ENCODE measurements at places on chromosomes 6 and 20.
A peak's percentile ranks its signal among the peaks of the same experiment; 100 is the strongest.

- DNase-seq, result no peak
Observed at GRCh38 chr6:137926207-137926731, 59.2 kb downstream of the TNFAIP3 start.

- DNase-seq, result no peak
Observed at GRCh38 chr6:35970181-35970580, 49.3 kb upstream of the SRPK1 start.

- no peak for DNase-seq
Observed at GRCh38 chr20:15256676-15257568, 919.5 kb upstream of the FLRT3 start.

GRCh38 chr20:4896971-4897497 lies 104.3 kb downstream of the SLC23A2 start:
- DNase-seq, result peak; percentile 21

- peak; percentile 66 for DNase-seq
Observed at GRCh38 chr6:33696548-33697518, 14.7 kb downstream of the UQCC2 start.

GRCh38 chr6:139003751-139004150 lies 15.7 kb upstream of the REPS1 start:
- no peak for DNase-seq

- DNase-seq, result no peak
Observed at GRCh38 chr20:13817342-13817741, 32.5 kb downstream of the NDUFAF5 start.

GRCh38 chr20:4227085-4227821 lies 211.9 kb upstream of the RNF24 start:
- no peak for DNase-seq

DNA sequence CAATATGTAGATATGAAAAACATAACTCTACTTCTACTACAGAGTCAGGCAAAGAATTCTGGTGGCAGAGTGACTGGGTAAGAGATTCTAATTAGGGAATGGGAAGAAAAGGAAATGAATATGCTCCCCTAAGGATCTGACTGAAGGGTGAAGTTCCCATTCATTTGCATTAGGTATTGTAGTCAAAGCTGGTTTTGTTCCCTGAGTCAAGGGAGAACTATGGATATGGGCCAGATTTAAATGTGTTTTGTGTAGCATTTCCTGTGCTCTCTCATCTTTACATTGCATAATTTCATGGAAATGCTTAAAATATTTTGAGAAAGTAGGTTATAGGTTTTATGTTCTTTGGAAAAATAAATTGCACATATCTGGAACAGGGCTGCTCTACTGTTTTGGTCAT lies 299.7 kb downstream of the BTBD3 start:
- DNase-seq, result no peak

DNA sequence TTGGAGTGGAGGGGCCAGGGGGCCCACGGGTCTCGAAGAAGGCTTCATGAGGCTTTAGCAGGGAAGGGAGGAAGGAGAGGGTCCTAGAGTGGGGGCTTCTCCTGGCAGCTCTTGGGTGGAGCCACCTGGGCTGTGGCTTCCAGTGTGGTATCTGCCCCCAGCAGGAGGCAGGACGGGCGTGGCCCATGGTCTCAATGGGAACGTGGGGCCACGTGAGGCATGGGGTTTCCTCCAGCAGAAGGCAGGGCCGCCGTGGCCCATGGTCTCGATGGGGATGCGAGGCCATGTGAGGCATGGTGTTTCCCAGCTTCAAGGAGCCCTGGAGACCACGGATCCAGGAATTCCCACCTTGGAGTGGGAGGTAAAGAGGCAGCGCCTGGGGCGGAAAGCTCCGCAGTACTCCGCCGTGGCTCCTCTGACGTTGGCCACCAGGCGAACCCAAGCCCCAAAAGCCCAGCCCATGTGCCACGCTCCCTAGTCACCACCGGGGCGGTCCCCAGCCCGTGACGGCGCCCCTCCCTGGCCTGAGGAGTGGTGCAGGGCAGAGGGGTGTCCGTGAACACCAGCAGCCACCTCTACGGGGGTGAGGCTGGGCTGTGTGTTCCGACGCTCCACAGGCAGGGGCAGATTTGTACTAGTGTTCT lies 62.0 kb upstream of the GATA5 start:
- no peak for DNase-seq

- no peak for DNase-seq
Observed at GRCh38 chr6:166862978-166863530, 93.3 kb downstream of the RNASET2 start.

DNA sequence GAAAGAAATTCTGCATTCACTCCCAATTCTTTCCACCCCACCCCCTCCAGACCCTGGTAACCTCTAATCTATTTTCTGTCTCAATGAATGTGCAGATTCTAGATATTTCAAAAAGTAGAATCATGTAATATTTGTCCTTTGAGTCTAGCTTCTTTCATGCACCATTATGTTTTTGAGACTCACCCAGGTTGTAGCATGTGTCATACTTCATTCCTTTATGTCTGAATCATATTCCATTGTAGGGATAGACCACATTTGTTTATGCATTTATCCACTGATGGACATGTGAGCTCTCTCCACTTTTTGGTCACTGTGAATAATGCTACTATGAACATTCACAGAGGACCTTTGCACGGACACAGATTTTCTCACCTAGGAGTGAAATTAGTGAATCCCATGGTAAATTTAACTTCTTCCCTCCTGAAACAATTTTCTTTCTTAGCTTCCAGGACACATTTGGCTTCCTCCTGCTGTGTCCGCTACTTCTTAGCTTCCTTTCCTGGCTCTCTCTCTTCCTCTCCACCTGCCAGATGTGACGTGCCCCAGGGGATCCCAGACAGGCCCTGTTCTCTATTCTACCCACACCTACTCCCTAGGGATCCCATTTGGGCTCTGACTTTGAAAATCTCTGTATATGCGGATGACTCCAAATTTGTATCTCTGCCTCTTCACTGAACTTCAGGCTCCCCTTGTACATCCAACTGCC lies 24.1 kb upstream of the ARFGEF2 start:
- no peak for DNase-seq

DNA sequence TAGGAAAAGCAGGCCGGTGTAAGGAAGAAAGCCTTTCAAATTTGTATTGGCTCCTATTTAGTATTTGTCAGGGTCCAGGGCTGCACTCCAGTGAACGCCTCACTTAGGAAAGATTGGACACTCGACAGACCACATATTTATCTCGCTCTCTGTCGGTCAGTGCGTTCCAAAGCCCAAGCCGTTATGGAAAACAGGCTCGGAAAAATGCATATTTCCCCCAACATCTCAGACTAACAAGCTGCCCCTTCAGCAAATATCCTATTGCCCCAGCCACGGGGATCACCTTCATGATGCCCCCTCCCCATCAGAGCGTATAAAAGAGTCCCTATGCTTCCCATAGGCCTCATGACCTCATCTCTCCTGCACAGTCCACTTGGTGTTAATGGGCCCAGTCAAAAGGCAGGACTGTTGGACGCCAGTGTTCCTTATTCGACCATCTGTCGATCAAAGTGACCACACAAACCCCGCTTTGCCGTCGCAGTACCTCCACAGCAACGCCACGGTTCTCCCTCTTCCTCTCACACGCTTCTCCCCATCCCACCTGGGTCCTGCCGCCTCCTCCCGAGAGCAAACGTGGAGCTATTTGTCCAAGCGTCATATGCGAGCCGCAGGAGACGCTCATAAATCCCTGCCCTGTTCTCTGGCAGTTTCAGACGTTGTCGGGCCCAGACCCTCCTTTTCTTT lies 63.3 kb downstream of the NPEPL1 start:
- no peak for DNase-seq

DNA sequence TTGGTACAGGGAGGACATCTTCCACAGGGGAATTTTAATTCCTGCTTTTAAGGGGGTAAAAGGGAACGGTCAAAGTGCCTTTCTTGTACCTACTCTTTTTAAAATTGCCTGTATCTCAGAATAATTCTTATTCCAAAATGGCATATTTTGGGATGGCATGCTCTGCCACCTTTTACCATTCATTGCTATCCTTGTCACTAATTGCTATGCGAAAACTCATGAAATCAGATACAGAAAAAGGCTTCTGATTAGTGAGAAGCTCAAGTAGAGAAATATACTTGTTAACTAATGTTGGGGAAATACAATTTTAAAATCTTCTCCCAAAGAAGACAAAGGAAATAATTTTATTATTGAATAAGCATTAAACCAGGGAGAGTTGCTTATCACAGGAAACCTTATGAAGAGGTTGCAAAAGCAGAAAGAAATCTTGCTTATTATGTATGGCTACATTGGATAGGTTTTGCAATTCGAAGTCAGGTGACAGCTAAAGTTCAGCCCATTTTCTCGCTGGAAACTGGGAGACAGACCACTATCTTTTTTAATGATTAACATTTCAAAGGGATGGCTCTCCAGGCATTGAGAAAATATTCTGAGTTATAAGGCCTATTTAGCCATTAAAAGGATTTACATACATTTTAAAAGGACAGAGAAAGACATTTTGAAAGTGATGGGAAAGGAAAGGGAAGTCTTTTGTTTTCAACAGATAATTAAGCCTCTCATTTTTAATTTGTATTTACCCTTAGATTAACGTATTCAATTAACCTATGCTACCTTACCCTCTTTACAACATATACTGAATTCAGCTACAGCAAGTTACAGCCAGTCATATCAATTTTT lies 110.3 kb upstream of the PRSS16 start:
- DNase-seq, result no peak

GRCh38 chr6:45982280-45983036 lies 33.2 kb downstream of the CLIC5 start:
- no peak for DNase-seq

- DNase-seq, result no peak
Observed at GRCh38 chr6:29678114-29678513, 2.8 kb downstream of the ZFP57 start.

- no peak for DNase-seq
Observed at GRCh38 chr6:145175470-145175869, 559.9 kb downstream of the EPM2A start.

- no peak for DNase-seq
Observed at GRCh38 chr6:111573892-111574797, 31.5 kb downstream of the TRAF3IP2 start.

GRCh38 chr6:147438758-147439528 lies 69.5 kb upstream of the SAMD5 start:
- no peak for DNase-seq

GRCh38 chr6:106674541-106675229 lies 45.3 kb downstream of the QRSL1 start:
- DNase-seq, result no peak

DNA sequence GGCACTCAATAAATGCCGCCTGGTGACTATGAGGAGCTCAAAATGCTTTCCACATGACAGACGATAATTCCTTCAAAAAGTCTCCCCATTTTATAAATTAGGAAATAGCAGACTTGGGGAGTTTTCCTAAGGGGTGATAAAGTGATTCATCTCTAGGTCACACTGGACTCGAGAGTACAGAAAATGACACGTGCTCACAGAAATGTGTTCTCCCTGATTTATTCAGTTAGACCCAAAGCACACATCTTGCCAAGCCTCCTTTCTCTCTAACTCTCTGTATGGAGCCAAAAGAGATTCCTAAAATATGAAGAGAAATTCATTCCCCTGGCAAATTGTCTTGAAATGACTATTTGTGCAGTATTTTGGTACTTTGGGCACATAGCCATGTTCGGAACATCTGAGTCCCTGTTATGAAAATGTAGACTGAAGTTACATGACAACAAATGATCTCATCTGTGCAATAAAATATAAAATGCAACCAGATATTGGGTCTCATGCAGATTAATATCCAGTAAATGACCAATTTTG lies 381.1 kb downstream of the TFAP2B start:
- no peak for DNase-seq

DNA sequence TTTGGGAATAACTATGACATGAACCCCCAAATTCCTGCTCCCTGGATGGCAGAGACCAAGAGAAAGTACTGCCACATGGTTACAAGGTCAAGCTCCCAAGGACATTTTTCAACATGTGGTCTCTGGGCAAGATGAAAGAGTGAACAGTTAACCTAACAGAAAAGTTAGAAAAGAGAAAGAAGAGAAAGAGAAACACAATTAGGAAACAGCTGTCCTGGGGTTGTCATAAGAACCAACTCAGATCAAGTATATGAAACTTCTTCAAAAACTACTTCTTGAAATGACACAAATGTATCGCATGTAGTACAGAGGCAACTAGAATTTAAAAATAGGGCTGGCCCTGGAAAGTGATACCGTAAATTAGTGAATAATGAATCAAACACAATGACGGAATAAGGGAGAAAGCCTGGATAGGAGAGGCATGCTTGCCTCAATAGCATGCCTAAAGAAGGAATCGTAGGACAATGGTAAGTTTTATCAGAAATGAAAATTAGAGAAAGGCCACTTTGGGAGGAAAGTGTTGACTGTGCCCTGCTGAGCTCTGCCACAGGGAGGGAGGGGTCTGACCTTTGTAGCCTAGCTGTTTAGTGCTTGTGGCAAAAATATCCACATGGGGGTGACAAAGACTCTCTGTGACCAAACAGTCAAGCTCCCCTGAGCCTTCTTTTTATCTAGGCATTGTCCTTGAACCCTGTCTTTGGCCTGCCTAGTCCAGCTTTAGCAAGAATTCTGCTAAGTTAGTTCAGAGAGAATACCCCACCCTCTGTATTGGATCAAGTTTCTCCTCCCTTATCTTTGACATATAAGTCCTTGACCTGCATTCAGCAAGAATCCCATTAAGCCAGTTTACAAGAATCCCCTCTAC lies 4.3 kb upstream of the DCBLD1 start:
- DNase-seq, result peak; percentile 30

- DNase-seq, result no peak
Observed at GRCh38 chr20:46544576-46544975, 5.9 kb downstream of the OCSTAMP start.

DNA sequence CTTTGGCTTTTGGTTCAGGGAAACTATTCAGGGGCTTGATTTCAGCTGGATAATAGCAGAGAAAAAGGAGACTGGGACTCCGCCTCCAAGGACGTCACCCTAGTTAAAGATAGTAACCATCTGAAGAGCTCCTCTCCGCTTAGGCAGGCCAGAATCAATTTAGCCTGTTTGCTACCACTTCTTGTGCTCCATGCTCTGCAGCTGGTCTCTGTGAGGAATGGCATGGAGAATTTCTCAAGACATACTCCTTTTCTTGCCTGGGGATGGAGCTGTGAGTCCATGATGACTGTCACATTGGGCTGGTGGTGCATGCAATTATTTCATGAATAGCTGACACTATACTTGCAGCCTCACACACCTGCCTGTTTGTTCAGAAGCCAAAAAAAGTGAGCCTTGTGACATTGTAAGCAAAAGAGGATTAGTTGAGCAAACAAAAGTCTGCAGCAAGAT lies 61.4 kb downstream of the TXLNB start:
- DNase-seq, result peak; percentile 30

- no peak for DNase-seq
Observed at GRCh38 chr6:130676077-130676772, 151.0 kb upstream of the SMLR1 start.

GRCh38 chr20:2900845-2901592 lies 27.7 kb downstream of the PTPRA start:
- no peak for DNase-seq

GRCh38 chr6:144017166-144018094 lies 9.4 kb upstream of the PLAGL1 start:
- DNase-seq, result no peak

DNA sequence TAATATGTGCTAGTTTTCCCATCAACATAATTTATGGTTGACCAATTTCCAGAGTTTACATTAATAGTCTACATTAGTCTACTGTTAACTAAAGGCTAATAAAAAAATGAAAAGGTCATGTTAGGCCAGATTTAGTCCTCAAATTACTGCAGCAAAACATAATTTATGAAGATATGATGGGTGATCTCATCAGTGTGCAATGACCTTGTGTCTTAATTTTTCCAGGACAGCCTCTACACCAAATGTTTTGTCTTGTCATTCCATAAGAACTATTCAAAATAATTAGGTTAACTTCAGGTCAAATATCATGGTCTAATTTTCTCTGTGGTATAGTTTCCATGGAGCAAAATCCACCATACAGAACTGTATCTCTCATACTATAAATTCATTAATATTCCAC lies 234.2 kb downstream of the COL12A1 start:
- no peak for DNase-seq

Data from CD4-positive, alpha-beta T cell treated with Interleukin-17A for 4 hours (primary cell).